ENCODE measurements at places on chromosomes 3 and 15.

DNA sequence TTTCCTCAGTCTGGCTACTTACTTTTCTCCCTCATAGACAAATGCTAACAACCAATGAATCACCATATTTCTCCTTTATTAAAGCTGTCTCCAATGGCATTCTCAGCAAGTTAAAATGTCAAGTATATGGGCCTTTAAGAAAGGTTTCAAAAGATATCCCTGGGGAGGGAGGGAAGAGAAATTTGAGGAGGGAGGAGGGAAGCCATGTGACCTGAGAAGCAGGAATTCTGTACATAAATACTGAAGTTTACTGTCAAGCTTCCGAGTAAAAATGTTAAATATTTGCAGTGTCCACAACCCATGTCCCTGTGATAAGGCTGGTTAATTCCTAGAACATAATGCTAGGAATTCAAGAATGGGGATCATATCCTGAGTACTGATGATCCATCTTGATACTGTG lies 175.9 kb downstream of the CNTN4 start:
- no peak for DNase-seq

- DNase-seq = no peak
Measured at GRCh38 chr3:76724706-76725105, 315.2 kb upstream of the ROBO2 start.

- DNase-seq = no peak
Measured at GRCh38 chr15:51706926-51707608, 25.8 kb downstream of the SCG3 start.

DNA sequence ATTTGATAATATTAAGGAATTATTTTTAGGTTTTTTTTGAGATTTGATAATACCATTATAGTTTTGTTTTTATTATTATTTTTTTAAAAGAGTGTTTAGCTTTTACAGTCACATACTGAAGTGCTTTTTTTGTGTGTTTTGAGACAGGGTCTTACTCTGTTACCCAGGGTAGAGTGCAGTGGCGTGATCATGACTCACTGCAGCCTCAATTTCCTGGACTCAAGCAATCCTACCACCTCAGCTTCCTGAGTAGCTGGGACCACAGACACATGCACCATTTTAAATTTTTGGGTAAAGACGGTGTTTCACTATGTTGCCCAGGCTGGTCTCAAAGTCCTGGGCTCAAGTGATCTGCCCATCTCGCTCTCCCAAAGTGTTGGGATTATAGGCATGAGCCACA lies 73.0 kb downstream of the SUMF1 start:
- no peak for DNase-seq

GRCh38 chr3:197728487-197728886 lies 8.2 kb downstream of the RUBCN start:
- no peak for DNase-seq

DNA sequence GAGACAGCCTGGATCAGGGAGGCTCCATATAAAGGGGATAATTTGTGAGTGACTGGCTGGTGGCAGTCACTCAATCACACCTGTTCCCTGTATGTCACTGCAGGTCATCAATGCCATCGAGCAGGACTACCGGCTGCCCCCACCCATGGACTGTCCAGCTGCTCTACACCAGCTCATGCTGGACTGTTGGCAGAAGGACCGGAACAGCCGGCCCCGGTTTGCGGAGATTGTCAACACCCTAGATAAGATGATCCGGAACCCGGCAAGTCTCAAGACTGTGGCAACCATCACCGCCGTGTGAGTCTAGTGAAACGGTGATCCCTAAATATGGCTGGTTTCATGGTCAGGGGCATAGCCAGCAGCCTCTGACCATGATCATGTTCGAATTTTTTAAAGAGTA lies 453.2 kb downstream of the EPHB1 start:
- no peak for DNase-seq

- no peak for DNase-seq
Measured at GRCh38 chr3:59607656-59608055, 557.8 kb upstream of the CFAP20DC start.

DNA sequence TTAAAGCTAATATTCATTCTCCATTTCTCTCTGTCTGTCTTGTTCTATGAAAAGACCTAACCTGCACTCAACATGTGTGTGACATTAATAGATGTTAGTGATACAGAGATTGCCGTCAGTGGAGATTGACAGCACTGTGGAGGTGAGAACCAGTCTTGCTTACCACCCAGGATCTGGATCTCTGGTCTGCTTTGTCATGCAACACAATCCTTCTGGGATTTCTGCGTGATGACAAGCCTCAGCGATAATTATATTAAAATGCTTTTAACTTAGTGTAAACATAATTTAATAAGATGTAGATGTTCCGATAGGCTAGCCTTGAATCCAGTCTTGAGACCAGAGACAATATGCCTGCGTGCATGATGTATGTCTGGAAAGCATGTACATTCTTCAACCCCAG lies 262.0 kb upstream of the ZNF717 start:
- DNase-seq = no peak

GRCh38 chr3:115074502-115074901 lies 72.6 kb downstream of the ZBTB20 start:
- DNase-seq = no peak

GRCh38 chr15:74265046-74265639 lies 29.0 kb downstream of the CCDC33 start:
- DNase-seq = no peak

- DNase-seq = no peak
Measured at GRCh38 chr3:81998139-81998755, 236.8 kb upstream of the GBE1 start.

DNA sequence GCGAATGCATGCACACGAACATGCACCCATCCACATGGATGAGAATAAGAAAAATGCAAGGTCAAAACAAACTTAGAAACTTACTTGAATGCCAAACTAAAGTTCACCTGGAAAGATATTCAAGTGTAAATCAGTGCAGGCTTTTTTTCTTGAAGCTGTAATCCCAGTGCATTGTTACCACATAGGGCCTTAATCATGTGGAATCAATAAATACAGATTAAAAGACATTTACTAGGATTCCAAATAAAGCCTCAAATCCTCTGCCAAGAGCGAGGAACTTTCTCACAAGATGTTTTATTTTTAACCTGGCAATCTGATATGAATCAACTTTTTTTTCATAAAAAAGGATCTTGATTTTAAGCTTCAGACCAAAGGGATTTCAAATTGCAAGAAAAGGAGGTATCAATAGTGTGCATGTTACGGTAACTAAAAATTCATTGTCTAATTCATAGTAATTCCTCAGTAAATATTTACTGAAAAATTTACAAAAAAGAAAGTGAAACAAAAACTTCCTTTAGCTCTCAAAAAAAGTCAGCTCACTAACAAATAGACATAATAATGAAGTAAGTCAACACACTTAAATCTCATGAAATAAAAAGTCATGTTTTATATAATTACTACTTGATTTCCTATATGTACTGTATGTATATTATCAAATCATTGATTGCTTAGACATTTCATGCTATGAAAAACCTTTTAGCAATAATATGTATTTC lies 978.6 kb downstream of the PLOD2 start:
- no peak for DNase-seq
